ENCODE measurements at places on chromosomes 7 and 10.

- no peak for DNase-seq
These were observed 103.4 kb downstream of the EGFR start for GRCh38 chr7:55122263-55122662.

GRCh38 chr7:117974891-117975290 lies 101.7 kb upstream of the CTTNBP2 start:
- DNase-seq = no peak

- no peak for DNase-seq
These were observed 43.1 kb downstream of the CREB3L2 start for GRCh38 chr7:137958470-137959431.

DNA sequence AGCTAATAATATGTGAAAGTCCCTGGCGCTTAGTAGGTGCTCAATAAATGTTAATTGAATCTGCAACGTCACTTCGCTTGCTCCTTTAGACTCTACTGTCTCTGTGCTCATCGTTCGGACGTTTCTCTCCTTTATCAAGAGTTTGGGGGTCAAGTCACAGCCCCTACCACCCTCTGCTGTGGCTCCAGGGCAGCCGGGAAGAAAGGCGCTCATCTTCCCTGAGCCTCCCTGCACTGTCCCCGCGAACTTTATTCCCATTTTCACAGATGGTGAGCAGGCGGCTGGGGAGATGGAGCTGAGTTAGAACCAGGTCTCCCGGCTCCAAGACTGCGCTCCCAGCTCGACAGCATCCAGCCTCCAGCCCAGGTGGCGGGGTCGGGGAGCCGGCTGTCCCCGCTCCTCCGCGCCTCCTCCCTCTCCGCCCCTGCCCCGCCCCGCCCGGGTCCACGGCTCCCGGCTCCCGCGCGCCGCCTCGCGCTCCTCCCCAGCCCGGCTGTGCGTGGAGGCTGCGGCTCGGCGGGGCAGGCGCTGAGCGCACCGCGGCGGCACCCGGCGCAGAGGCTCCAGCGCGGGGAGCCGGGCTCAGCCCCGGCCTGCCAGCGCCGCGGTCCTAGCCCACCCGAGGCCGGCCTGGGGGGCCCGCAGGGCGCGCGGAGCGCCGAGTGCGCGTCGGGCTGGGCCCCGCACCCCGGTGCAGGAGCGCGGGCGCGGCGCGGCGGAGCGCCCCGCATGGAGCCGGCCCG lies at the start of gene CLEC2L:
Gene CLEC2L (plus strand): TSS at position 487 of the 743 bp plus-strand sequence. CDS start 243 bp downstream, at position 730.
- no peak for DNase-seq

DNA sequence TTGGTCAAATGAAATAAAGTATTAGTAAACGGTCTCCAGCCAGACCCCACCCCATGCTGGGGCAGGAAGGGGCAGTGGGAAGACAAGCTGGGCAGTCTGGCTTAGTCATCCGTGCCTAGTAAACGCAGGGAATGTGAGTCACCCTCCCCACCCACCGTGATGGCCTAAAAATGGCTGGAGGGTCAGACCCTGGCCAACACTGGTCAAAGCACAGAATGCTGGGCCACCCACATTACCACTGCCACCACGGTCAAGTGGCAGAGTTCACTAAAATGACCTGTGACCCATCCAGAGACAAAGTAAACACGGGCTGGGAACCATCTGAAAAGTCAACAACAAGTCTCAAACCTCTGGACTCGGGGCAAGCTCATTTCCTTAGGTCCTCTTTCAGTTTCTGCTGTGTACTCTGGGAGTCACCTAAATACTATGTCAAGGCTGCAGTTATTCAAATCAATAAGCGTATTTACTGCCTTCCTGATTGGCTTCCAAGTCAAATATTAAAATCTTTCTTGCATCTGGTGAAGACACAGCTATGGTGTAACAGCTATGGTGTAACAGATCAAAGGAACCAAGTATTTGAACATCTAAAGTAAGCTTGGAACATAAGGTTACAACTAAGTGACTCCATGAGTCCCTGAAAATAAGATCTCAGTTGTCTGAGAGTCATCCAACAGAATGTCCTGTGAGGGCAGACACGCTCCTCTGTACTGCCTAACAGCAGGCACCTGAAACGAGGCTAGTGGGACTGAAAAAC lies 3.0 kb downstream of the ZFAND2A start:
- DNase-seq = no peak

DNA sequence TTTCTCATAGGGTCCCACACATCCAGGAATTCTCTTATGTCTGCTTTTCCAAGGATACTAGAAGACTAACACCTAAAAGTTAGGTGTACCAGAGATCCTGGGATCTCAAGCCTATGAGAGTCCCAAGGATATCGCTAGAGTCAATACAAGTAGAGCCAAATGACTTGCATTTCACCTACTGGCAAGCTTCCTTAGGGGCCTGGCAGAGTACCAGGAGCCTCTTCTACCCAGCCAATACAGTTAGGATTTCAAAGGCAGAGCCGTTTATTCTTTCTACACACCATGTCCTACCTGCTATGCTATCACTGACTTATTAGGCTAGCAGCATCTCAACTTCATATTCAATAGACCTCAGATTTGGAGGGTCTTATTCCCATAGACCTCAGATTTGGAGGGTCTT lies 53.5 kb upstream of the UNC5B start:
- DNase-seq = no peak

GRCh38 chr10:21519941-21520436 lies 5.5 kb downstream of the SKIDA1 start:
- no peak for DNase-seq

DNA sequence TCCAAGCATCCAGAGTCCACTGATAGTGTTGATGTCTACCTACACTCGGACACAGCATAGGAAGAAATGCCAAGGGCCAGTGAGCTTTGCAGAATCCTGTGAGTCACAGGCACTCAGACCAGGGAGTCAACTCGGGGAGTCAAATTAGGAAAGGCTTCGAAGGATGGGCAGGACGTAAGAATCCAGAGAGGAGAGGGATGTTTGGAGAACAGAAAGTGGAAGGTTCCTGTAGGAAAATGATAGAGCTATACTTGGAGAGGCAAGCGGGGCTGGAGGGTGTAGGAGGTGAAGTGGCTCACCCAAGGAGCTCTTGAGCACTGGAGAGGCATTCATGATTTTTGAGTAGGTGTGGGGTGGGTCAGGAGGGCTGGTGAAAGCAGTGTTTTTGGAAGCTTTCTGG lies 3.0 kb downstream of the ZYX start:
- DNase-seq = no peak

DNA sequence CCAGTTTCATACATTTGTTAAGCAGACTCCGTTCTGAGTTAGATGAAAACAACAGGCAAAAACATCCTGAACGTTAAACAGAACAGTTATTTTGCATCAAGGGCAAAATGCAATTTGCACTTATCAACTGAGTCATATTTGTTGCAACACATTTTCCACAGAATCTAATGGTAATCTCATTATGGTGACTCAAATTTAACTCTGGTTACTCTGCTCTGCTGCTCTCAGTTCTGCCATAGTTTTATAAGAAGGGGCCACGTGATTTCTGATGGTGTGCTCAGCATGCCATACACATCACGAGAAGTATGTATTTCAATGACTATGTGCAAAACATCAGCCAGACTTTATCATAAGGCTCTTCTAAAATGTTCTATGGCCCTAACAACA lies 148.8 kb downstream of the CHCHD3 start:
- no peak for DNase-seq

- DNase-seq = no peak
These were observed 3.1 kb downstream of the PAX2 start for GRCh38 chr10:100748231-100749058.

DNA sequence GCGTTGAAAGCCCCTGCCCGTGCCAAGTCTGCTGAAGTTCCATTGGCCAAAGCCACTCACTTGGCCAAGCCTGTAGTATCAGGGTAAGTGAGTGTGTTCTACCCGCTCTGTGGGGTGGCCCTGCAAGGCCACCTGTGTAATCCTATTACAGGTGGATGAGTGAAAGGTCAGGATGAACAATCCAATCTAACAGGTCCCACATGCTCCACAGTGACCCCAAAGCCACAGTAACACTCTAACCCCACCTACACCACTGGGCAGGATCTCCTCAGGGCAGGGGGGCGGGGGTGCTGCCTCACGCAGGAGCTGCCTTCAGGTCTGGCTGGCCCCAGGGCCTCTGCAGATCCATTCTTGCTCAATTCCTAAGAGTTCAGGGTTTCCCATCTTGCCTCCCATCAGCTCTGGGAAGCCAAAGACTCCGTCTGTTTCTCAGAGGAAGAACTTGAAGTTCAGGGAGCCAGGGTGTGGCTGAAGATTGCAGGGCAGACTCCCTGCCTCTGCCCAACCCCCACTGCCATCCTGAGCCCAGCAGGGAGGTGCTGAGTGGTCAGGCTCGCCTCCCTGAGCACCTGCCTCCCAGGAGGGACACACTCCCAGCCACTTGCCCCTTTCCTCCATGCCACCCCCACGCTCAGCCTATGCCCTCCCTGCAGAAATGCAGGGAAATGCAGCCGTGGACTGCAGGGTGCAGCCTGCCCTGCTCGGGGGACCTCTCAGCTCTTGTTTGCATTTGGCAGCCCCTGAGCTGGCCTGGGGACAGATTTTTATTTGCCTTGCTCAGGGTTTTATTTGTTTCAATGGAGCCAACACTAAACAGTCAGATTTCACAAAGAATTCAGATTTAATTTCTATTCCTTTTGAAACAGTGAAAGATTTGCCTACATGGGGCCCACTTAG lies 9.8 kb upstream of the COMTD1 start:
- DNase-seq = no peak
